ENCODE measurements at places on chromosomes 7 and 10.

DNA sequence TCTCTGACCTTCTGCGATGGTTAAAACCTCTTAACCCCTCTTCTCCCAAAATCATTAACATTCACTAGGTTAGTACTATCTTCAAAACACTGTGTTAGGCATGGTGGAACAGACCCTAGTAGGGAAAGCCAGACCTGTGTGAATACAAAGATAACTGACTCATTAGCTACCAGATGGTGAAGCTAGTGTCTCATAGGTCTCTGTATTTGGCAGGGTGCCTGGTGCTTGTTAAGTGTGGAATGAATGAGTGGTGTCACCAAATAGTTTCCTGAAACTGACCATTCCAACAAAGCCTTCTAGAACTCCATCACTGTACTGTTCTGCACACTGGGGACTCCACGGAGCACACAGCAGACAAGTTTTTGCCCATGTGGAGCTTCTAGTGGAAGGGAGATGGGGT lies 27.7 kb upstream of the TM9SF3 start:
- DNase-seq, result no peak

DNA sequence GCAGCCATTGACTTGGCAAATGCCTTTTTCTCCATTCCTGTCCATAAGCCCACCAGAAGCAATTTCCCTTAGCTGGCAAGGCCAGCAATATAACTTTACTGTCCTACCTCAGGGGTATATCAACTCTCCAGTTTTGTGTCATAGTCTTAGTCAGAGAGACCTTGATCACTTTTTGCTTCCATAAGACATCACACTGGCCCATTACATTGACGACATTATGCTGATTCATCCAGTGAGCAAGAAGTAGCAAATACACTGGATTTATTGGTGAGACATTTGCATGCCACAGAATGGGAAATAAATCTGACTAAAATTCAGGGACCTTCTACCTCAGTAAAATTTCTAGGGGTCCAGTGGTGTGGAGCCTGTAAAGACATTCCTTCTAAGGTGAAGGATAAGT lies 649.7 kb upstream of the ANKRD30A start:
- DNase-seq, result no peak

DNA sequence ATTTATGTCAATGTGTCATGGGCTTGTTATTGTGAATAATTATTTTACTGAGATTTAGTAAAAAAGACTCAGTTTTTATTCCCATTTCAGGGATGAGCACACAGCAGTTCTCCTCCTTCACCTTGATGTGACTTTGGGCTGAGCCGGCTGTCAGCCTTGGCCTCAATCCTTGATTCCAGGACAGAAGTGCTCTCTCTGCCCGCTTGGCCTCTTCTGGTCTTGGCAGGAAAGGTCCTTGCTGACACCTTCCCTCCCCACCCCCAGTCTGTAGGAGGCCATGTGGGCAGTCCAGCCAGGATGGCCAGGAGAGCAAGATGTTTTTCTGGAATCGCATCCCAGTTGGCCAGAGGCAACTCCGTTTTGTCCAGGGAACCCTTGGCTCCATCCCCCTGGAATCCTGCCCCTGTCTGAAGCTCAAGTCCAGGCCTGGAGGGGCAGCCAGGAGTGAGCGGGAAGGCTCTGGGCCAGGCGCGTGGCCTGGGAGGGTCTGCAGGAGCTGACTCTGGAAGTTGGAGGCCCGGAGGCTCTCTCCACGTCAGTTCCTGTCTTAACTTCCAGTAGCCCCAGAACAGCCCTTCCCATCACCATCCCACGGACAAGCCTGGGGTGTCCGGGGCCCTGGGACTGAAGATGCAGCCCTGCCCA lies 100.9 kb downstream of the PDGFA start:
- DNase-seq, result no peak

- DNase-seq, result no peak
These were observed 1.5 kb downstream of the PCOLCE start for GRCh38 chr7:100603726-100604027.

DNA sequence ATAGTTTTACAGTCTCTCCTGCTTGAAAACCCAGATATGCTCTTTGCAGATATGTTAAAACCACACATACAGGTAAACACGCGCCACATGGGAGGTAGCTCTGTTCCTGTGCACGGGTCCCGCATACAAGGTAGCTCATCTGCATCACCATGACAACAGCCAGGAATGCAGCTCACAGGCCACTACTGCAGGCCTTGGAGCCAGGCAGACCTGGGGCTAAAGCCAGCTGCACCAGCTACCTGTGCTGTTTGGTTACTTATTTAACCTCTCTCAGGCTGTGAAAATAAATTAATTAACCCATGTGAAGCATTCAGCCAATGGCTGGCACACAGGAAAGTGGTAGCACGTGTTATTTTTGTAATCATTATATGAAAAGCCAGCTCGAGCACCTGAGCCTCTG lies 428.3 kb downstream of the TNS3 start:
- no peak for DNase-seq

DNA sequence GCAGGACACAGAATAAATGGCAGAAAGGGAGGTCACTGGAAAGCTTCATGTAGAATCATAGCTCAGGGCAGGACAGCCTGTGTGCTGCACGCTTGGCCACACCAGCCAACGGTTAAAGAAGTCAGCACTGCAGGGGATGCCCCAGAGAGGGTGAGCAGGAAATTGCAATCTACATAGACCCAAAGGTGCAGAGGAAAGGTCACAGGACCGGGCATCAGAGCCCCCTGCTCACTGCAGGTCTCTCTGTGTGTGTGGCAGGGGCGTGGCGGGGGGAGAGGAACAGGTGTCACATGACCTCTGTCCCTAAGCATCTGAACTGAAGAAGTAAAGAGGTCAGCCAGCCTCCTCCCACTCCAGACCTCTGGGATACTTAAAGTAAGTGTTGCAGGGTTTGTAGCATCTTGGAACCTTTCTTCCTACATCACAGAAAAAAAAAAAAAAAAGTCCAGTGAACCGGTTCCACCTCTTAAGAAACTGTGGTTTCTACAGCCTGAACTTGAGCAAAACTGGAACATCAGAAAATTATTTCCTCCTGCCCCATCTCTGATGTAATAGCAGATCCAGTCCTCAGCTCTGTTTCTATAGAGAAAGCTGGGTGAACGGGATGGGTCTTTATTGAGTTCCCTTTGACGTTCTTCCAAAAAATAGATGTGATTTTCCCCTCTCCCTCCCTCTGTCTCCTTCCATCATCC lies 64.3 kb downstream of the RGS10 start:
- no peak for DNase-seq

DNA sequence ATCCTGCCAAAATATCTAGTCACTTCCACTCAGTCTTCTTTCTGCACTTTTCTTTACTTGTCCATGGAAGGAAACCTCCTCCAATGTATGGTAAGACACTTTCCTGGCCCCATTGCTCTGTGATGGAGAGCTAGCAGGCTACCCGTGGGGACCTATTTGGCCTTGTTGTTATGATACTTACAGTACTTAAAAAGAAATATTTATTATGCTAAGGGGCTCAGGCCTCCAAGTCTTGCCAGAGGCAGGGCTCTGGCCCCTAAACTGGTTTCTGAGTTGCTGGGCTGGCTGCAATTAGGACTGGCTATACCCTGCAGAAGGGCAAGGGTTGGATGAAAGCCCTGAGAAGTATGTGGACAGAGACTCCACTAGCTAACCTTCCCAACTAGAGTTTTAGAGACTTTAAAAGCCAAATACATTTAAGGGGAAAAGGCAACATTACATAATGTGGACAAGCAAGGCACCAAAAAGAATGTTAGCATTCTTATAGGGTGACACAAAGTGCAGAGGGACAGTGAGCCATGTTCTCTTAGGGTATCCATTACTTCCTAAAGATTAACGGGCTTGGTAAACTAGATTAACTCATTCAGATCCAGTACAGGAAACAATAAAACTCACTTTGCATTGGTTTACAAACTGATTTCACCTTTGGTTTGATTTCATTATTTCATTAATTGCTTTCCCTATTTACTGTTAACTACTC lies 84.9 kb upstream of the INHBA start:
- DNase-seq, result no peak

GRCh38 chr10:91694170-91694794 lies 61.4 kb upstream of the PPP1R3C start:
- DNase-seq, result no peak

GRCh38 chr7:156999958-157000726 lies 10.3 kb downstream of the MNX1 start:
- no peak for DNase-seq

GRCh38 chr10:111921821-111922220 lies 261.7 kb downstream of the GPAM start:
- no peak for DNase-seq

- no peak for DNase-seq
These were observed 107.5 kb downstream of the REEP3 start for GRCh38 chr10:63628526-63629362.

GRCh38 chr10:131870831-131871672 lies 29.8 kb upstream of the PPP2R2D start:
- DNase-seq, result no peak

GRCh38 chr7:135911099-135911498 lies 66.1 kb downstream of the MTPN start:
- DNase-seq, result no peak

DNA sequence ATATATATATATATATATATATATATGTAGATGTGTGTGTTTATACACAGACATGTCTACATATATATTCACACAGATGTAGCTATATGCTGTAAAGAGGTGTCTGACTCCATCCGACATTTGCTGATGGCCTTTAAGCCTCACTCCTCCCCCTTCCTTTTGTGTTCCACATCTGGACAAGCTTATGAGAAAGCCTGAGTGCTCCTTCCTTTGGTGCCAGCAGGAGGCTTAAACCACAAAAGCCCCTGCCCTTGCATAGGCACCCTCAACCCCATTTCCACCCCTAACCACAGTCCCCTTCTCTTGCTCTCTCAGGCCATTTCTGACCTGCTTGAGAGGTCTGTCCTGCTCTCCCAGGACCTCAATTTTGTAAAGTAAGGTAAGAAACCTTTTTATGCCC lies 98.7 kb downstream of the SVOPL start:
- no peak for DNase-seq

GRCh38 chr7:75920431-75921161 lies 5.6 kb downstream of the POR start:
- no peak for DNase-seq

GRCh38 chr7:141484907-141485306 lies 66.3 kb upstream of the AGK start:
- DNase-seq, result no peak

GRCh38 chr10:26540601-26541000 lies 102.5 kb downstream of the APBB1IP start:
- no peak for DNase-seq

- DNase-seq, result no peak
These were observed 2.9 kb upstream of the GDI2 start for GRCh38 chr10:5816170-5816569.

DNA sequence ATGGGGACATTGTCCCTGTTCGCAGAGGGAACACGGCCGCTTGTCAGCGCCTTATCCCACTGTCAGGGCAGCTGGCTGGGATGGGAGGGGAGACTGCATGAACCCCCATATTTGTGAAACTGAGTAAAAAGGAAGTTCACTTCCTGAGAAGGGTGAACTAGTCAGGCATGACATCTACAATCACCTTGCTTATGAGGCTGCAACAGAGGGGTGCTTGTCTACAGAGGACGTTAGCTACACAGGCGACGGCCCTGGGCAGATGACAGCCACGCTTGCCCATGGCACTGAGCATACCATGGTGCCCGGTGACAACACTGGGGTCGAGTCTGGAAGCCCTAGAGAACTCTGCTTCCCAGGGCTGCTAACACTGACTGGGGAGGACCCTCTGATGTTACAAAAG lies 46.0 kb upstream of the KDM7A start:
- DNase-seq, result no peak

GRCh38 chr7:4714767-4715409 lies 32.8 kb downstream of the FOXK1 start:
- DNase-seq, result no peak

- DNase-seq, result no peak
These were observed 5.6 kb upstream of the ZNF518A start for GRCh38 chr10:96124230-96125141.

- no peak for DNase-seq
These were observed 1.8 kb downstream of the HMX2 start for GRCh38 chr10:123149568-123150270.

- no peak for DNase-seq
These were observed 18.1 kb downstream of the PRKG1 start for GRCh38 chr10:51092402-51092801.

DNA sequence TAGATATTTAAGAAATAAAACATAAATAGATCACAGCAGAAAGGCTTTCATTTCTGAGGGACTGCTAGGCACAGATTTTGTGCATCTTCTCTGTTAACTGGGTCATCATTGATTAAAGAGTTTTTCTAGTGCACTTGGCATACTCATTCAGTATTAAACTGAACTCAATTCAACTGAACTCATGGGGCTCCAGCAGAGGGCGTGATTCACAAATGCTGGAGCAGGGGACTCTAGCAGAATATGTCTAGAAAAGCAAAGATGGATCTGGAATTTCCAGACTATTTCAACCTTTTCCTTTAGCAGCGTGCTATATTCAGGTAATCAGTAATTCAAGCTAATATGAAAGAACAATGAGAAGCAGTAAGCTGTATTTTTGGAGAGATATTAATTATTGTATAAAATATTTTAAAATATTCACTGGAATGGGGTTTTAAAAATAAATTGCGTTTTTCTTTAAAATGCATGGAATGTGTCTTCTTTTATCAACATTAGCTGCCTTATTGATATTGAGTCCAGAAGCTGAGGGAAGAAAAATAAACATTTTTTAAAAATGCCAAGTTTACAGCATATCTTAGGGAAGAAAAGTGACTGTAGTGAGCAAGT lies 296.8 kb upstream of the CACNA2D1 start:
- no peak for DNase-seq

- no peak for DNase-seq
These were observed 6.7 kb downstream of the GNAI1 start for GRCh38 chr7:80141376-80141775.

GRCh38 chr10:114634609-114634979 lies 23.5 kb downstream of the ABLIM1 start:
- no peak for DNase-seq
